ENCODE measurements at places on chromosomes 3 and 15.

DNA sequence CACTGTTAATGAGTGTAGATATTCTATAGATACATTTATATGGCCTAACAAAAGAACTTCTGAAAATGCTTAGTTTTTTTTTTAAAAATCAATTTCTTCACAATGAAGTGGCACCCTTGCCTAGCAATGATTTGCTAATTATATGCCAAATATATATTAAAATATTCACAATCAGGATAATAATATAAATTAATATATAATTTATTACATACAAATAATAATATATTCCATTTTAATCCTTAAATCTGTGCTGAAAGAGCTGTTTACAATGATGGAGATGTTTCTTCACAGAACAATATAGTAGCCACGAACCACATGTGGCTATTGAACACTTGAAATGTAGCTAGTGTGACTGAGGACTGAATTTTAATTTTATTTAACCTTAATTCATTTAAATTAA, 648.4 kb upstream of the GBE1 start:
- no peak for DNase-seq

GRCh38 chr3:117719316-117719926, 1009.8 kb downstream of the TUSC7 start:
- peak; percentile 12 for DNase-seq

- no peak for DNase-seq
These were observed 50.8 kb downstream of the UNC13C start for GRCh38 chr15:54029081-54029480.

DNA sequence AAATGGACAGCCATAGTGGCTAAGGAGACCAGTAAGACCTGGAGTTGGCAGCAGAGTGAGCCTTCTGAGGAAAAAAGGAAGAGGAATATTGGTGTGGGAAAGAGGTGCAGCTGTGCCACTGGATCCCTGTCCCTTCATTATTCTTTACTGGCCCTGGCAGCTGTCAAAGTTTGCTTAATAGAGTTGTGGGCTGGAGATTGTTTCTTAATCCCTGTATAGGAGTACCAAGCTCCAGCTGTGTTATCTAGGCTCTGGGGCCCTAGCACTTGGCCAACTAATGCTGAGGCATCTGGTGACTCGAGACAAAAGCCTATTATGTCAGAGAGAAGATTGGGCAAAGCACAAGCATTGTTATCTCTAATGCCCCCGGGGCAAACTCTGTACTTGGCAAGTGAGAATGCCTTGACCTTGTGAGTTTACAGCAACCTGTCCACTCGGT, 61.4 kb downstream of the ZNF609 start:
- DNase-seq = no peak

- DNase-seq = no peak
These were observed 58.8 kb downstream of the TUBGCP4 start for GRCh38 chr15:43429687-43430086.

DNA sequence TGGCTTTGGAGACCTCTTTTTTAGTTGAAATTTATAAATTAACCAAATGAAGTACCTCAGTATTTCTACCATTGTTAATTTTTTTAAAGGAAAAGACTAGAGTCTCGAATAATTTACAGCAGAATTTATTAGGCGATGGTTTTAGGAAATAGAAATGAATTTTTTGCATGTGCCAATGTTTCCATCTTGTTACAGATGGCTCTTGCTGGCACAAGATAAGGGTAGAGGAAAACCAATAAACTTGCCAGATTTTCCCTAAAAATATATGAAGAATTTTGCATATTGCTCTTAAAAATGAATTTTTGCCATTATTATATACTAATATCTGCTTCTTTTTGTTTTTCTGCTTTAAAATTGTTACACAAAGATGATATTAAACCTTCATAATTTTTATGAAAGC, 380.7 kb downstream of the NLGN1 start:
- DNase-seq = no peak

DNA sequence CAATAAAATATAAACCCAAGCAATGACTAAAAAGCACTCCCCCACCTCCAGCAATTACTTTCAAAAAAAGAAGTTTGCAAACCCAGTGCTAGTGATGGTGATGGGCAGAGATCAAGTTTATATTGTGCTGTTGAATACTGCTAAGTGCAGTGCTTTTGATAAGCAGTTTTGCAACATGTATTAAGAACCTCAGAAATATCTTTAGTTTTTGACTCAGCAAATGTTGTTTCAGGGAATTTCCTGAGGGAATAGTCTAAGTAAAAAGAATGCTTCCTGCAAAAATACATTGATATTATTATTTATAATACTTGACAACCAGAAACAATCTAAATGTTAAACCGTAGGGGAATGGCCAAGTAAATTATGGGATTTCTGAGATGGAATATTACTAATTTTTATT, 69.3 kb downstream of the ADAMTSL3 start:
- no peak for DNase-seq

GRCh38 chr15:51971032-51971374, 575 bp downstream of the LEO1 start:
- no peak for DNase-seq

DNA sequence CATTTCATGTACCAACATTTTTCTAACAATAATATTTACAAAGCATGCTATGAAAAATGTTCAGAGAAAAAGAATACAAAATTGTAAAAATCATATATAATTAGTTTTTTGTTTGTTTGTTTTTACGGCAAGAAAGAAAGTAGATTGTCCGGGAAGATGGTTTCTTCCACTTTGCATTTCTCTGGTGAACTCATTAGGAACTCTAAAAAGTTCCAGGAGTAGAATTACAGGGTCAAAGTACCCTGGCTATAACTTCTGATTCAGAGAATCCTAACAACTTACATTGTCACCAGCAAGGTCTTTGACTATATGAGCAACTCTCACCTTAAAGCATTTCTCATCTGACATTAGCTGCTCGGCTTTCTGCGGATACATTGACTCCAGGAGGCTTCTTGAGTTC, 196.7 kb downstream of the PDE8A start:
- no peak for DNase-seq
